Activated CD4-positive, alpha-beta T cell treated with anti-CD3 and anti-CD28 coated beads, Interleukin-2, amount 50 U/mL, for 24 hours (primary cell): ENCODE measurements at places on chromosomes 12 and 14.

DNA sequence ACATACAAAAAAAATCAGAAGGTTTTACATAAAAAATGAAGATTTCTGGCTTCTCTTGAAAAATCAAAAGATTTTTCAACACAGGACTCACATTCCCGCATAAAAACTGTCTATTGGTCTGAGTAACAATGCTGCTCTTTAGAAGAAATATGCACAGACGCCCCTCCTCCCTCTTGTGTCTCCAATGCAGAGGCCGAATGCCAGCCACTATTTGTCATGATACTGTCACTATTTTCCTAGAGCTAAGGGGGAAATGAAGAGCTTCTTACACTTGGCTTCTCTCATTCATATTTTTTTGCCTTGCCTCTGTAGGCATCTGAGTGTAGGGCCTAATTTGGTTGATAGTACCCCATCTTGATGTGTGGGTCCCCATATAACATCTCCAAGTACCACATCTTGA is 98.0 kb downstream of the BBS10 start:
- no peak for DNase-seq

- DNase-seq = no peak
These were observed 22.7 kb downstream of the GPR19 start for GRCh38 chr12:12673296-12673695.

DNA sequence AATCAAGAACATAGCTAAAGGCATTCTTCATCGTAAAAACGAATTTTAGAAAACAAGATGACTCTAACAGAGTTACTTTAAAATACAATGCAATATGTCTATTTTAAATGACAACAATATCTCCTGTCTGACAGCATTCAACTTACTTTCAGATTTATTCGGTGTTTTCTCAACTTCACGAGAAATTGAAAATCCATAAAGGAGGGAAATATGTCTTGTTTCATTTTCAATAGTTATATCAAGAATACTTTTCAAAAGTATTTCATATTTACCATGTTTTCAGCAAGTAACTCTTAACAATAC is 254.8 kb downstream of the DAD1 start:
- no peak for DNase-seq

DNA sequence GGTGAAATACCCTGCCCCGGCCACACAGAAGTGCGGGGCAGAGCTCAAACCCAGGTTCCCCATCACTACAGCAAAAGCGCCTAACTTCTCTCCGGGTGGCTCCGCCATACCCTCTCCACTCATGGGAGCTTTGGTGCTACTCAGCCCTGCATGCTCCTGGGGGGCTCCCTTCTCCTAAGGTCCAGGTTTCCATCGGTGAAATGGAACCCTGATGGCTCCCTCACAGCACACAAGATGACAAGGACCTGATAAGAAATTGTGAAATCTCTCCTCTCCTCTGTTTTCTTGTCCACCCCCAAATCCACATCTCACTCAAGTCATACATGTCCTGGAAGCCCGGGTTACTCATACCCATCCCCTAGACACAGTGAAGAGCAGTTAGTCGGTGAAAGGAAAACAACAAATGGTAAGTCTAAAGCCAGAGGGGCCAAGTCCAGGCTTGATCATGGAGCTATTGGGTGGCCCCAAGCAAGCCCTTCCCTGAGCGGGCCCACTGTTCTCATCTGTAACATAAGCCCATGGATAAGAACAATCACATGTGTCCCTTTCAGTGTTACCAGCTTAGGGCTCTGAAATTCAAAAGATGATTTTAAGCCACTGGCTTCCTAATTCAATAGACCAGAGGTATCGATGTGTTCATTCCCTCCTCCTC is 317.5 kb downstream of the BCL11B start:
- DNase-seq = no peak

GRCh38 chr12:70736351-70737133 is 99.3 kb upstream of the PTPRB start:
- no peak for DNase-seq

DNA sequence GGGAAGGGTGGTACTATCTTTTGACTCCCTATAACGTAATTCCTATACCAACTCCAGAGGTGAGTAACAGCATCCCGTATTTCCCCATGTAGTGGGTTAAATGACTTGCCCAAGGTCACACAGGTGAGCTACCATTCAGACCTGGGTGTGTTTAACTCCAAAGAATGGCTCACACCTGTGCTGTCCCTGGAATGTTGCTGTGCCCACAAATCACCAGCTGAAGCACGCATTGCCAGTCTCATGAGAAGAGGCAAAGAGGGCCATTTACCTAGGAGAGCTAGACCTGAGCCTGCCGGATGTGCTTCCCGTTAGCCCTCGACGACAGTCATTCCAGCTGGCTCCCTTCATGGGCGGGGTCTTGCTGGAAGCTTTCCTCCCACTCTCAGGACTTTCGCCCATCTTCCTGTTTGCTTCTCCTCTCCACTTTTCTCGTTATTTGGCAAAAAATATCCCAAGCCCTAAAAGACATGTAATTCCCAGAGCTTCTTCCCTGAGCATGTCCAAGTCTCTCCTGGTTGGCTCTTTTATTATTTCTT is 106.6 kb upstream of the VASH1 start:
- no peak for DNase-seq

GRCh38 chr12:45939759-45940158 is 50.6 kb downstream of the SCAF11 start:
- DNase-seq = no peak

DNA sequence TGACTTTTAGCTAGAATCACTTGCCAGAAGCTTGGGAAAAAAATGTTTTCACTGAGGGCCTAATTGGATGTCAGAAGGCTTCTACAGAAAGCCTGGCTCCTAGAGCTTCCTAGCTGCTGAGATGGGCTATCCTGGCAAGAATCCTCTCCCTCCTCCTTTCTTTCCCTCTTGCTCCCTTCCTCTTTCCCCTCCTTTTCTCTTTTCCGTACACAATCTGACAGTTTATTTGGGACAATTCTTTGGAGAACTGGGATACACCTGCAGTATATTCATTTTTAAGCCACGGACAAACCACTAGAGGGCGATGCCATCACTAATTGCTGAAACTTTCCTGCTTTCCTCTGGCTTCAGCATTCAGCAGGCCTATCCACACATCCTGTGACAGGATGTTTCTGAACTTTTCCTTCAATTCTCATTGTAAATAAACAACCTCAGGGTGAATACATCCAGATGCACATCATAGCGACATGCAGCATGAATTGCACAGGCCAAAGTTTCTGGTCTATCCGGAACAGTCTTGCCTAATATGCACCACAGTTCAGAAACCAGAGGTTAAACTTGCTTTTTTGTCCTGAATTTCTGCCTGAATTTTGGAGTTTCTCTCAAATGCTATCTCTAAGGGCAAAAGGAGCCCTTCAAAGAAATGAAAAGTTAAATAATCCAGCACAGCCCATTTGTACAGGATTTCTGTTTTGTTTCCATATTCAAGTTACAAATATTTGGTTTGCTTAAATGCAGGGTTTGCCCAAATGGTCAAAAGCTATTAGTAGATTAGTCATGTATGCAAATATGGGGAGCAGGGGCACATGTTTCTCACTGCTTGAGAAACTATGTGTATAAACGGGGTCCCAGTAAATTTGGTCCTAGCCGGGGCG is 142.8 kb downstream of the PAWR start:
- no peak for DNase-seq

GRCh38 chr12:42590330-42590934 is 886 bp upstream of the PRICKLE1 start:
- no peak for DNase-seq

- DNase-seq = no peak
These were observed 106.9 kb upstream of the ATF7IP start for GRCh38 chr12:14258575-14258940.

DNA sequence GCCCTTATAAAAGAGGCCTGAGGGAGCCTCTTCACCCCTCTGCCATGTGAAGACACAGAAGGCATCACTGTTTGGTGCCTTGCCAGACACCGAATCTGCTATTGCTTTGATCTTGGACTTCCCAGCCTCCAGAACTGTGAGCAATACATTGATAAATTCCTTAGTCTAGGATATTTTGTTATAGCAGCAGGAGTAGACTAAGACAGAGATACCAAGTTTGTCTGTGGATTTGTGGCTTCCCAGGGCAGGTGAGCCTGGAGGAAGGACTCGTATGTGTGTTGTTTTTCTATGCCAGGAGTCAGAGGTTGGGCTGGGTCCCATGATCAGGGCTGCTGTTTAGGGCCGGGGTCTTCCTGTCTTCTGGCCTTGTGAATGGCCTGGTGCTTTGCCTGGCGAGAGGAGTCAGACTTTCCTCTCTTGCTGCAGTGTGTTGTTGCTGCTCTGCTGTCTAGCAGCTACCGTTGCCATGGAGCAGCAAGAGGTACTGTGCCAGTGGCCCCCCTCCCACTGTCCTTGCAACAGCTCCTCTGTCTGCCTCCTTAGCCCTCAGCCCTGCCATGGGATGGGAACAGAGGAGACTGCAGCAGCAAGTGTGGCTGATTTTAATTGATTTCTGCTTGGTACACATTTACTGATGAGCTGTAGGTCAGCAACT is 111.2 kb downstream of the CHST11 start:
- no peak for DNase-seq

DNA sequence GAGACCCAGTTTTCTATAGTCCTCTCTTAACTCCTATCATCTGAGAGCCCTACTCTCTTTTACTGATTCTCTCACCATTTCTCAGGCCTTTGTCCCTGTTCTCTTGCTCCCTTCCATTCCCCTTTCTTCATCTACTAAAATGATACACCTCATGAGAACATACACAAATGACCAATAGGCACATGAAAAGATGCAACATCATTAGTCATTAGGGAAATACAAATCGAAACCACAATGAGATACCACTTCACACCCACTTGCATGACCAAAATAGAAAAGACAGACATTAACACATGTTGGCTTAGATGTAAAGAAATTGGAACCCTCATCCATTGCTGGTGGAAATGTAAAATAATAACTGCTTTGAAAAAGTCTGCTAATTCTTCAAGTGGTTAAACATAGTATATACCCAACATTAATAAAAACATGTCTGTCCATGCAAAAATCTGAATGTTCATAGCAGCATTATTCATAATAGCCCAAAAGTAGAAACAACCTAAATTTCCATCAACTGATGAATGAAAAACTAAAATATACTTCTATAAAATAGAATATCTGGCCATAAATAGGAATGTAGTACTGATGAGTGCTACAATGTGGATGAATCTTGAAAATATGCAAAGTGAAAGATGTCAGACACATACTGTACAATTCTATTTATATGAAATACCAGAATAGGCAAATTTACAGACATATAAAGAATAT is 66.0 kb downstream of the DENND5B start:
- DNase-seq = no peak

DNA sequence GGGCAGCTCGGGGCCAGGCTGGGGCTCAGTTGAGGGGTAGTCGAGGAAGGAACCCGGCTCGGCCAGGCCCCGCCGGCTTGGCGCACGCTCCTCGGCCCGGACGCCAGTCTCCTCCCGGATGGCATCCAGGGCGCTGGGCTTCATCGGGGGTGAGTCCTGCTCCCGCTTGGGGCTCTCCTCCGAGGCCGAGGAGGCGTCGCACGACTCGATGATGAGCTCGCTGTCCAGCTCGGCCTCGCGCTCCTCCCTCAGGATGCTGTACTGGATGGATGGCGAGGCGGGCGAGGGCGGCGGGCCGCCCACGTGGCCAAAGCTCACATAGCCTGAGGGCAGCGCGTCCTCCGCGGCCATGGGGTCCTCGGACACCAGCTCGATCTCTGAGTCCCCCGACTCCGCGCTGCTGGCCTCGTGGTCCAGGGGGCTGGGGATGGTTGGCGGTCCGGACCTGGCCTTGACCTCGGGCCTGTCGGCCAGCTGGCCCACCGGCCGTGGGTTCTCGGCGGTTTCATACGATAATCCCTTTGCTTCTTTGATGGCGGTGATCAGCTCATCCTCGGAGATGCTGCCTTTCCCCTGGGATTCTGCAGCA is 143.4 kb downstream of the RTN1 start:
- DNase-seq = no peak

DNA sequence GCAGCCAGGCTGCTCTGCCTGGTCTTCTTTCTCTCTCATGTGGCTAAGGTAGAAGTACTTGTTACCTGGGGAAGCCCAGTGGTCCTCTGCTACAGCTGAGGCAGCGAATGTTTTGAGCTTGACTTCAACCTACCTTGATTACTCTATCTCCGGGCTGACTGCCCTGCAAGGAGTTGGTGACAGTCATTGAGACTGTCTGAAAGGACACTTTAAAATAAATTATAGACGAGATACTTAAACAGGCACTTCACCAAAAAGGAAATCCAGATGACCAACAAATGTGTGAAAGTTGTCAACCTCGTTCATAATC is 474 bp upstream of the CIT start:
- DNase-seq = no peak

DNA sequence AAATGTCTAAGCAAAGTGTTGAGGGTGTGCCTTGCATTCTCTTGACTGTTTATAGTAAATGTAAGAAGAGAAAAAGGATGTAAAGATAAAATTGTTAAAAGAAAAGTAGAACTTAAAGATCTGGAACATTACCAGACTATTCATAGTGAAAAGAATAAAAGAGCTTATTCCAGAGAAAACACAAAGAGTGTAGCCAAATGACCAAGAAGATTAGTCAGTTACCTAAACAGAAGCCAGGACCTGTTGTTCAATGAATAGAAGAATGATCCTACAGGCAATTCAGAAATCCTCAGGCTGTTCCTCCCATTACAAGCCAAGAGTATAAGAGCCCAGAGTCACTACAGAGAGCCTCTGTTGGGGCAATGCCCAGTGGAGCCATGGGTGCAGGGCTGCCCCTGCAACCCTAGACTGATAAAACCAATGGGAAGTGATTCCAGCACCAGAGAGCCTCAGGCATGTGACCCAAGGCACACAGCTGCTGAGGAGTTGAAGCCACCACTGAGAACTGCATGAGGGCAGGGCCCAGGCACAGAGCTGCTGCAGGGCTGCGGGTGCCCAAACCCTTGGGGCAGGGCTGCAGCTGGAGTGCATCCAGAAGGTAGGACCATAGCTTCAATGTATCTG is 91.1 kb upstream of the SLC38A4 start:
- no peak for DNase-seq

DNA sequence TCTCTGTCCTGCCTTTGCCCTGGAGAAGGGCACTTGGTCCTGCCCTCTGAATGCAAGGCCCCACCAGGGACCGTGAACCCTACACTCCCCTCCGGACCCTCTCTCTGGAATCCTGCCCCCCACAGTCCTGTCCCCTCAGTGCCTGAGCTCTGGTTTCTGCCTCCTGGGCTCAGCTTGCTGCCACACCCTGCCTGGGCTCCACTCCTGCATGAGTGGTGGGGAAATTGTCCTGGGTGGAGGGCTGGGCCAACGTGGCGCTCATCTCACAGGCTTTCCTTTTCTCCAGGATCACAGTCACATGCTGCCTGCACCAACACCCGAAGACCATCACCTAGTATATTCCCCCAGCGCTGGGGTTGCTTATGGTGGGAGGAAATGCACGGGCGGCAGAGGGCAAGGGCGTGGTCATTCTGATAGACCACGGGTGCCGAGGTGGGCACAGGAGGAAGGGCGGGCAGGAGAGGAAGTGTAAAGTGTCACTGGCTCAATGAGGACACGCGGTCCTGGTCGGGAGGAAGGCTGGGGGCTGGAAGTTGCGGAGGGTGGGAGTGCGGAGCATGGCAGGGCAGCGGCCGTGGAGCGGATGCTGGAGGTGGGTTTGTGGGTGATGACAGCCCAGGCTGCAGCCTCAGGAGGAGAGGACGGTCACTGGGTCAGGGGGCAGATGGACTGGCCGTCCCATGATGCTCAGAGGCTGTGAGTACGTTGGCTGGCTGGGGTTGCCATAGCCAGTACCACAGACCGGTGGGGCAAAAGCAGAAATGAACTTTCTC is 99.5 kb downstream of the KIF26A start:
- no peak for DNase-seq
